ENCODE measurements at places on chromosomes 2 and 18. TPM values are rescaled to one million over a fixed set of nuclear protein-coding genes. Genes with fewer than 3 reads are reported as not detected.

Gene CEP76
- 17.4 TPM for total RNA-seq

Gene CYS1
- total RNA-seq, result not detected

Gene SOX11
- total RNA-seq, result not detected

Gene G6PC2
- total RNA-seq, result not detected

Gene CD226
- 0.53 TPM for total RNA-seq

Gene DCDC2C
- total RNA-seq, result not detected

Measured in thoracic aorta endothelial cell (primary cell).